ENCODE measurements at places on chromosomes 3 and 15.

- no peak for DNase-seq
These were observed 9.0 kb downstream of the ZNF148 start for GRCh38 chr3:125366132-125366531.

DNA sequence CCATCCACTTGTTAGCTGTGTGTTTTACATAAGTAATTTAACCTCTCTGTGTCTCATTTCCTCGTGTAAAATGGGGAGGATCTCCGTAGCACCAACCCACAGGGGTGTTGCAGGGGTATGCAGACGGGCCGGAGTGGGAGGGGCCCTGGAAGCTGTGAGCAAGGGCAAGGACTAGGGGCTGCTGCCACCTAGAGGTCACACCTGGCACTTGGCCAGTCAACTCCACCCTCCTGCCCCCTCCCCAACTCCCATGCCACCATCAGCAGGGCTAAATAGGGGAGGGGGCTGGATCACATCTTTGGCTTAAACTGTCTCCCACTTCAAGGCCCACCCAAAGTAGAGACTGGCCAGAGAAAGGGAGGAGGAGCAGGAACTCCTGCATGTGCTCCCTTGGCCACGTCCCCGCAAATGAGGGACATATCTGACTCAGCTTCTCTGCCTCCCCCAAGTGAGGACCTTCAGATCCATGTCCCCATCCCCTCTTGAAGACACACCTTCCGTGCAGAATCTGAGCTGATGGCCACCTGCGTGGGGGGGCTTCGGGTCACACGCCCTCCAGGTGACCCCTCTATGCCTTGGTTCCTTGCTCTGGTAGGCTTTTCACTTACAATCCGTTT, 2.6 kb downstream of the CCDC9B start:
- peak; percentile 67 for DNase-seq

- no peak for DNase-seq
These were observed 165.6 kb downstream of the NSMCE3 start for GRCh38 chr15:29103824-29104565.

GRCh38 chr3:133289322-133289721, 110.5 kb upstream of the BFSP2 start:
- DNase-seq = no peak
